Muscle of back (tissue), 13 donors: ENCODE measurements at places on chromosomes 3 and 15. TPM values are rescaled to one million over a fixed set of nuclear protein-coding genes. Genes with fewer than 3 reads are reported as not detected.

GRCh38 chr3:188106454-188106853, 47.5 kb upstream of the LPP start:
- DNase-seq, result no peak

Gene EPHB1
- polyA plus RNA-seq, result 28.8 TPM

DNA sequence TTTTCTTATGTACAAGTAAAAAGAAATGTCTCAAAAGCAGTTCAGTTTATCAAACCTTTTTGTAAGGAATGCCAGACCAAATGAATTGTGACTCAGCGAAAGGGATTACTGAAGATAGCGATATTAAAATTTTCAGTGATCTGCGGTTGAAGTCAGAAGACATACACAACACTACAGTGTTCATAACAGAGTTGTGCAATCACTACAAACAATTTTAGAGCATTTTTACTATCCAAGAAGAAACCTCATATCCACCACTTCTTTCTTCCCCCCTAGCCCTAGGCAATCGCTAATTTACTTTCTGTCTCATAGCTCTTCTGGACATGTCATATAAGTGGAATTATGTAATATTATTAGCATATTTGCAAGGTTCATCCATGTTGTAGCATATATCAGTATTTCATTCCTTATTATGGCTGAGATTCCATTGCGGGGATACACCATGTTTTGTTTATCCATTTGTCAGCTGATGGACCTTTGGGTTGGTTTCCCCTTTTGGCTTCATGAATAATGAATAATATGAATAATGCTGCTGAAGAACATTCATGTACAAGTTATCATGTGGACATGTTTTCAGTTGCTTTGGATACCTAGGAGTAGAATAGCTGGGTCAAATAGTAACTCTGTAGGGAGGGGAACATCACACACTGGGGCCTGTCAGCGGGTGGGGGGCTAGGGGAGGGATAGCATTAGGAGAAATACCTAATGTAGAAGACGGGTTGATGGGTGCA, 23.6 kb upstream of the ALPK3 start:
- no peak for DNase-seq

DNA sequence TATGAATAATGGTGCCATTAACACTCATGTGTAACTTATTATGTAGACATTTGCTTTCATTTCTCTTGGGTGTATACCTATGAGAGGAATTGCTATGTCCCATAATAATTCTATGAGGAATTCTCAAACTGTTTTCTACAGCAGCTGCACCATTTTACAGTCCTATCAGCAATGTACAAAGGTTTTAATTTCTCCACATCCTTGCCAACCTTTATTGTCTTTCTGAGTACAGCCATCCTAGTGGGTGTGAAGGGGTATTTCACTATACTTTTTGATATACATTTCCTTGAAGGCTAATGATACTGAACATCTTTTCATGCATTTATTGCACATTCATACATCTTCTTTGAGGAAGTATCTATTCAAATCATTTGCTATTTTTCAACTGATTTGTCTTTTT, 34.5 kb downstream of the TJP1 start:
- no peak for DNase-seq
